Fibroblast of skin of back (primary cell): ENCODE measurements at places on chromosomes 7 and 10.

GRCh38 chr10:131789516-131789915, 111.3 kb upstream of the PPP2R2D start:
- DNase-seq = no peak

DNA sequence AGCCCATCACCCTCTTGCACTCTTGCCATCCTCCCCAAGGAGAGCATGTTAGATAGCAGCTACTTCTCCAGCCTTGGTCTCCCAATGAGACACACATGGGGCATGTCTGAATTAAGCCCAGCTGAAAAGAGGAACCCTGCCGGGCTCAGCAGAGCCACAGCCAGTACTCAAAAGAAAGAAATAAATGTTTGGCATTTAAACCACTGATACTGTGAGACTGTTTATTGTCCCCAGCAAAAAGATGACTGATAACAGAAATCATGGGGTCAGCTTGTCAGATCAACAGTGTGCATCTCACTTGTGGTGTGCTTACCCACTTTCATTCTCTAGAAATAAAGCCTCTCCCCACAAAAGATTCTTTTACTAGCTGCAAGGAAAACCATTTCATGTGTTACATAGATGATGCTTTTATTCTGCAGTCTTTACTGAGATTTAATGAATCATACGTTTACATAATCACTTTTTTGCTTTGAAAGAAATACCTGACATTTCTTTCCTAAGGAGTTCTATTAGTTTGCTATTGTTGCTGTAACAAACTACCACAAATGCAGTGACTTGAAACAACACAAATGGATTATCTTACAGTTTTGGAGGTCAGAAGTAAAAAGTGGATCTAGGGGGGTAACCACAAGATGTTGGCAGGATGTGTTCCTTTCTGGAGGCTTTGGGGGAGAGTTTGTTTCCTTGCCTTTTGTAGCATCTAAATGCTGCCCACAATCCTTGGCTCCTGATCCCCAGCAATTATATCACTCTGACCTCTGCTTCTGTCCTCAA, 20.9 kb downstream of the ANKRD7 start:
- no peak for DNase-seq

- peak; percentile 20 for DNase-seq
Measured at GRCh38 chr10:78578929-78579328, 489.8 kb upstream of the ZMIZ1 start.

GRCh38 chr7:101902680-101903514, 85.5 kb downstream of the CUX1 start:
- DNase-seq = no peak

DNA sequence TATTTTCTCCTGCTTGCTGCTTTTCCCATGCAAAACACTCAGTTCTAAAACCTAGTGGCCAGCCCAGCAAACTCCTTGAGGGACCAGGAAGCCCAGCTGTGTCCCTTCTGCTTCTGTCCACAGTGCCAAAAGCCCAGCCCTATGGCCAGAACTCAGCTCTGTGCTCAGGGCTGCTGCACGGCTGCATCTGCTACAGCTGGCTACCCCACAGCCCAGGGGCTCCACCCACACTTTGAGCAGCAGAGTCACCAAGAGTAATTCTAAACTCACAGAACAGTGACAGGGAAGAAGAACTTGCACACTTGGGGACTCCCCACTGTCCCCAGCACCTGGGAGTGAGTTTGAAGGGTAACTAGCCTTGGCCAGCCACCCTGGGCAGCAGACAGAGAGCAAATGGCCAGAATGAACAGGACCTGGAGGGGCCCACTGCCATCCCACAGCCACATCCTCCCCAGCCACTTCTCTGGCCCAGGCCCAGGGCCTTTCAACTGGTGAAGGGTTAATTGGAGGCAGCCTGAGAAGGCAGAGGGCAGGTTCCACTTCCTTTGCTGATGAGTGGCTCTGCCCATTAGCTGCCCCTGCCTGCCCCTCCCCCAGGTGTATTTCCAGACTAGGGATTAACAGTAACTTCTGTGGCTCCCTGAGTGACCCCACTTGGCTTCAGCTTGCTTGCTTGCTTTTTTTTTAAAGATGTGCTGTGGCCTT, 28.1 kb upstream of the TRIM8 start:
- DNase-seq = no peak

GRCh38 chr7:22598318-22598920, 98.4 kb upstream of the STEAP1B start:
- DNase-seq = no peak

GRCh38 chr7:1839701-1840100, 169.6 kb downstream of the ELFN1 start:
- no peak for DNase-seq
